ENCODE measurements at places on chromosomes 3 and 15. TPM values are rescaled to one million over a fixed set of nuclear protein-coding genes. Genes with fewer than 3 reads are reported as not detected.

- DNase-seq, result no peak
Observed at GRCh38 chr15:96882121-96882772, 551.7 kb downstream of the NR2F2 start.

DNA sequence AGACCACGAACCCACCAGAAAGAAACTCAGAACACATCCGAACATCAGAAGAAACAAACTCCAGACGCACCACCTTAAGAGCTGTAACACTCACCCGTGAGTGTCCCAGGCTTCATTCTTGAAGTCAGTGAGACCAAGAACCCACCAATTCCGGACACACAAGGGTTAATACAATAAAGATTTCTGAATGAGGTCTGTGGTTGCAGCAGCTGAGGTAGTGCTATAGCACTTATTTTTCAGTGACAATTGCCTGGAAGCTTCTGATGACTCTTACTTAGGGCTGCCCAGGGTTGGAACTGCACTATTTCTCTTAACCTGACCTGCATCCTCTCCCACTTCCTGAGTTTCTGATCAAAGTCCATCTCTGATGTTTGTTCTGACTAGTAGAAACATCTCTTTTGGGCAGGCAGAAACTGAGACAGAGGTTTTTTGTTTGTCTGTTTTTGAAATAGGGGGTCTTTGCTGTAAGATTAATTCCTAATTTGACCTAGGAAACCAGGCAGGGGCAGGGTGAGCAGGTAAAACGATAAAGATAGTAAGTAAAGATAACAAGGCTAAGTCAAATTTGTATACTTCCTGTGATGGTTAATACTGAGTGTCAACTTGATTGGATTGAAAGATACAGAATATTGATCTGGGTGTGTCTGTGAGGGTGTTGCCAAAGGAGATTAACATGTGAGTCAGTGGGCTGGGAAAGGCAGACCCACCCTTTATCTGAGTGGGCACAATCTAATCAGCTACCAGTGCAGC is 169.1 kb downstream of the GAP43 start:
- no peak for DNase-seq

GRCh38 chr3:108134555-108134880 is 43.7 kb upstream of the CD47 start:
- no peak for DNase-seq

Gene MST1R
- 106 TPM for polyA plus RNA-seq

Gene UBA7
- polyA plus RNA-seq, result 10.4 TPM

DNA sequence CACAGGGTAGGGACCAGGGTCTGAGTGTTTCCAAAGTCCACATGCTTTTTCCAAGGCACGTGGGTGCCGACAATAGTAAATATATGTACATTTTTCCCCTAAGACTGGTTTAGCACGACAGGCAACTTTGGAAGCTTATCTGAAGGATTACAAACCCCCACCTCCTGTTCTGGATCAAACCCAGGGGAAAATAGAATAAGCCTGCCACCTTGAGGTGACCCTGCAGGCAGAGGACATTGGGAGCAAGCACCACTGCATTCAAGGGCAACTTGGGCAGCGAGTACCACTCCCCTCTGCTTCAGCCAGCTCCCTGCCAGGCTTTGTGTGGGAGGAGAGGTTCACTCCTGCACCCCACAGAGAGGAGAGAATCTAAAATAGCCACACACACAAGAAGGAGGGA is 44.8 kb downstream of the KBTBD12 start:
- DNase-seq, result no peak

DNA sequence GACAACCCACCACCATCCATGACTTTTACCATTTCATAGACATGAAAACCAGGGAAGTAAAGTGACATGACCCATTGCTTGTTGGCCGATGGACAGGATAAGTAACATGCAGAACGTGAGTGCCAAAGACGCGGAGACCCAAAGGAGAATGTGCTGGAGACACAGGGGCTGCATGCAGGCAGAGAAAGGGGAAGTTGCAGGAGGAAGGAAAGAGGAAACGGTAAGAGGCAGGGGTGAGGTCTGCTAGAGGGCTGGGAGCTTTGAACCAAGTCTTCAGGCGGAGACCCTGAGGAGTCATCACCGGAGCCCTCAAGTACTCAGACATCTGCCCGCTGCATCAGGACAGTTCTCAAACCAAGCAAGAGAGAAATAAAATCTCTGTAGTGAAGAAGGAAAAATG is 34.9 kb downstream of the MAGEF1 start:
- no peak for DNase-seq

DNA sequence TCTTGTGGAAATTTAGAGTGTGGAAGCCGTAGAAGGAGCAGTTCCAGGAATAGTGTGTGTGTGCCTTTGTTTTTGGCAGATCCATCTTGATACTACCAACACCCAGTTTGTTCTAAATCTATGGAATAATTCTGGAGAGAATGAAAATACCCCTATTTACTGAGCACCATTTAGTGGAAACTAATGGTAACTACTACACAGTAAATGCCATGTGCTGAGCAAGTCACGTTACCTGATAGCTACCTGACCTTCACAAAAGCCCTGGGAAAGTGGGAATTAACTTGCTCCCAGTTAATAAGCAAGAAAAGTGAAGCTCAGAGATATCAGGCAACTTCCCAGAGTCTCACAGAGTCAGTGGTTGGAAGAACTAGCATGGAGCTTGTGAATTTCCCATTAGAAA is 137.7 kb downstream of the ARPP21 start:
- DNase-seq, result no peak

Gene HIGD1A
- 294 TPM for polyA plus RNA-seq

Gene ZNF385D
- 0.25 TPM for polyA plus RNA-seq

DNA sequence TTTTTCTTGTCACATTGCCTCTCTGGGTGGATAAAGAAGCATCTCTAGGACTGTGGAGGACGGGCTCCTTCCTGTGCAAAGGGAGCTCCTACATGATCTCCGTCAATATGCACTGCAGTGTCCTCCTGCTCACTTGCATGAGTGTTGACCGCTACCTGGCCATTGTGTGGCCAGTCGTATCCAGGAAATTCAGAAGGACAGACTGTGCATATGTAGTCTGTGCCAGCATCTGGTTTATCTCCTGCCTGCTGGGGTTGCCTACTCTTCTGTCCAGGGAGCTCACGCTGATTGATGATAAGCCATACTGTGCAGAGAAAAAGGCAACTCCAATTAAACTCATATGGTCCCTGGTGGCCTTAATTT is 478 bp downstream of the GPR15 start:
- DNase-seq, result no peak

DNA sequence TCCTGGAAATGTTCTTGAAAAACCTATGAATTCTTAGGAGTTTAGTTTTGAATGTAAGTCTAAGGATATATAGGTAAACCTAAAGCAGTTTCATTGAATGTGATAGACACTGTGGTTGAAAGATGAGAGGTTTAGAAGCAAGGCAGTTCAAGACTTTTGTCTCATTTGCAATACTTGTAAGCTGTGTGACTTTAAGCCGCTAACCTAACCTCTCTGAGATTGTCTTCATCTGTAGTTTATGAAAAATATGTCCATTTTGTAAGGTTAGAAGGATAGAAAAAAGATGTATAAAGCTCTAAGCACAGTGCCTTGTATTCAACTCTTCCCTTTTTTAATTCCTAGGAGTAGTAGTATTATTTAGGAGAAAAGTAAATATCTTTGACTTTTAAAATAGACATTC is 306.6 kb upstream of the ARRDC4 start:
- DNase-seq, result no peak

DNA sequence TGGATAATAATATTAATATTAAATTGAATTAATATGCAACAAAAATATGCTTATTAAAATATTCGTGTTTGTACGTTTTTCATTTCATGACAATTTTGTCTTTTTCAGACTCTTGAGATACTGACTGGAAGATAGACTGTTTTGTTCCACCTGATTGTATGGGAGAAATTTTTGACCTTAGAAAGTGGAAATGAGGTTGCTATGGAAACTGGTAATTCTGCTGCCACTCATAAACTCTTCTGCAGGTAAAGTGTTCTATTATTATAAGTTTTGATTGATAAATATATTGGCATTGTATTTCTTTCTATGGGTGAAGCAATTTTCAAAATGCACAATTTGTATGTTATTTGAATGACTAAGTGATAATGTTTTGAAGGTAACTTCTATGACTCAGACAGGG is 55.0 kb downstream of the CNTN6 start:
- no peak for DNase-seq

Gene CAMP
- polyA plus RNA-seq, result 0.66 TPM

Gene AGBL1
- polyA plus RNA-seq, result not detected

DNA sequence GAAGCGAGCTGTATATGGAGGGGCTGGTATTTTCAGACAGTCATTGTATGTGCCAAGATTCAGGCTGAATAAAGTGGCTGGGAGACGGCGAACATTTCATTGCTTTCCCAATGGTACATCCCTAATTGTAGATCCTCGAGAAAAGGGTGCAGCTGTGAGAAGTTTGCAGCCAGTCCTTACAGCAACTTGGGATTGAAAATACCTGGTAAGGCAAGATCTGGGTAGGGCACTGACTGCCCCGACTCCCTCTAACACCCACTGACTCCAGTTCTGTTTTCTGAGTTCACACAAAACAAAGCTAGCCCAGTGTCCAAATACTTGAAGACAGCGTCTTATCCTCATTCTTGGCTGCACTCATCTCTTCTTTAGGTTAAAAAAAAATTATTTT is 63.7 kb downstream of the EDEM1 start:
- no peak for DNase-seq

DNA sequence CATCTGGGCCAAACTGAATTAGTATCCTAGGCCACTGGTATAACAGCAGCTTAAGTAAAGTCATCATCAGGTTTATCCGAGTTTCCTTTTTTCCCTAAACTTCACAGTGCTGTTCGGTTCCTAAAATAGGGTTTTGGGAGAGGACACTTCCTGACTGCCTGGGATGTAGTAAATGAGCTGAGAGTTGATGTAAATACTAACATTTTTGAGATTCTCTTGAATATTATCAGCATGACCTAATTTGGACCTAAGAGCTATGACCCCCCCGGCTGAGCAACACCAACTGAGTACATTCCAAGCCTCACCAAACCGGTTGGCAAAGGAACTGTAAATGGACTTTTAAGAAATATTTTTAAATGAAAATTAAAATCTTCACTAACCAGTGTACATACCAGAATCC is 78.8 kb downstream of the IL5RA start:
- no peak for DNase-seq

Gene ECE2
- not detected for polyA plus RNA-seq

Data from keratinocyte (primary cell).